Frontal cortex (tissue), 4 donors: ENCODE measurements at places on chromosomes 1 and 21.
A peak's percentile ranks its signal among the peaks of the same experiment; 100 is the strongest.

GRCh38 chr21:39153373-39153772, 29.9 kb downstream of the PSMG1 start:
- no peak for DNase-seq

DNA sequence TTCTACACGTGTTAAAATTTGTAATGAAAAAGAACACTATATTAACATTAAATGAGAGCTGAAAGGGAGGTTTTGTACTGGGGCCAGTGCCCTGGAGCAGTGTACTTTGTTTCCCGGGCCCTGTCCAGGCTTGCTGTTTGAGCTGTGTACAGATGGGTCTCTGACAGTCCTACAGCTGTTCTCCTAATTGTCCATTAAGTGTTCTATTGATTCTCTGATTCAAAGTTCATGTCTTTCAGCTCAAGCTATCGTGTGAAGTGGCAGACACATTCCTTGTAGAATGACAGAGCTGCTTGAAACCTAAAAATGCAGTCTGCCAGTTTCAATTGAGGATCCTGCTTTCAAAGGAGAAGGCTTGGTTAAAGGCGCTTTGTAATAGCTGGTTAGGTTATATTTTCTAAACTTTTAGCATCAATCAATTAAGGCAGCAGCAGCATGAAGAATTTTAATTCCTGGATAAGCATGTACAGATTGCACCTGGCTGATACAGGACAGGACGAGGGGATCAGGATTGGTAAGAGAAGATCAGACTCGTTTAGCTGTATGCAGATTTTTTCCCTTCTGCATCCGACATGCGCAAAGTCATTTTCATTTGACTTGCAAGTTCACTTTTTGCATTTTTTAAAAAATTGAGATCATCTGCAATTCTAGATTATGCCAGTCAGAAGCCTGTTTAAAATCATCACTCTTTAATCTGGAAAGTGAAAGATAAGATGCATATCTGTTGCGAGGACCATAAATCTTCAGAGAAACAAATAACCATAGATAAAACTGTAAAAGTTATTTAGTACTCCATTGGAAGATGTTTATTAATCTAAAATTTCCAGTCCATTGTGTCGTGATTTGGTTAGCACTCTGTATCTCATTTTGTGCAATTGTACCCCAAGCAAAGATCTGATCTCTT, 98.5 kb downstream of the ATG4C start:
- DNase-seq: no peak

DNA sequence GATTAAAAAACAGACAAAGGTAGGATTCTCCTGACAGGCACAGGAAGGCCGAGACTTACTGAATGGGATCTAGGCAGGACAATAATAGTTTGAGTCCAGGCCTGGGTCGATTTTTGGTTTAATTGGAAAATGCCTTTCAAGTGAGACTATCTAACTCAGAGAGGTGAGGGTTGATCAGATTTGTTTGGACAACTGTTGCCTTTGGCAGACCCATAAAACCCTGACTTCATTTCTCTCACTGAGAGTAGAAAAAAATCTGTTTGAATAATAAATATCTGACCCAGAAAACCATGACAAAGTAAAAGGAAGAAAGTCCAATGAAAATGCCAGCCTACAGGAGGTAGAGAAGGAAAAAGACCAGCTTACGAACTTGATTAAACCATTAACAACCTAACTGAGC, 12.3 kb upstream of the SLC30A10 start:
- no peak for DNase-seq

DNA sequence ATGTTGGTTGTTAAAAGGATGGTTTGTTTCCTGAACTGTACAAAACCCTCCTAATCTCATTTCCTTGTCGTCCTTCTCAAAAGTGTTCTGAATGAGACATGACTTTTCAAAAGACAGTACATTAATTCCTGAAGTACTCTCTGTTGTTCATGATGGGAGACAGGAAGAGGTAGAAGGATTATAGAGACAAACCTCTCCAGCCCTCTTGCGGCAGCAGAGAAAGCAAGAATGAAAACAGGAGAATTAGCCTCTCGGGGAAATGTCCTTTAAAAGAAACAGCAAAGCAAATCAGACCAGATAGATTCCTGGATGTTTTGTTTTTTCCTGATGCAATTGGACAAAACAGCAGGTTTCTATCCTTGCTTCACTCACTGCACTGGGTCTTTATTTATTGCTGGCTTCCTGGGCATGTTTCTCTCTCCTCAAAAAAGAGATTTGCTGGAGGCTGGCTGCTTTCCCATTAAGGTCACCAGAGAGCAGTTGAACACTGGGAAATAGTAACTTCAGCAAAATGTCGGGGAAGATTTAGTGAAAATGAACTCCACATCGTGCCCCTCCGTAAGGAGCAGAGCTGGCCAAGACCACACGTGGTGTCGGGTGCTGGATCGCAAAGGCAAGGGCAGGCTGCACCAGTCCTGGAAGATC, 145.8 kb upstream of the SYT6 start:
- DNase-seq: no peak

DNA sequence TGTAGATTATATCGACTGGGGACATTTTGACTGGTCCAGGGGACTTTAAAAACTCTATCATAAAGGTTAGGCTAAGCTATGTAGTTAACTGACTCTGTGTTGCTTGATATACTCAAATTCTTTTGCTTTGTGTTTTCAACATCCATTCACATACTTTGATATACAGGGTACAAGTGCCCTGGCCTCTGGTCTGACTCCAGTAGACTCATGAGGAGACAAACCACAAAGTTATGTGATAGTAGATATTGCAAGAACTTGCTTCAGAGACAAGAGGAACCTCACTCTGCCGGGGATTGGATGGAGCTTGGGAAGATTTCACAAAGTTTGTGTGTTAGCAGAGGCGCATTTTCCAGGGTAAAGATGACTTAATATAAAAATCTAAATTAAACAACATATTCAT, 1.3 kb downstream of the GORAB start:
- no peak for DNase-seq

DNA sequence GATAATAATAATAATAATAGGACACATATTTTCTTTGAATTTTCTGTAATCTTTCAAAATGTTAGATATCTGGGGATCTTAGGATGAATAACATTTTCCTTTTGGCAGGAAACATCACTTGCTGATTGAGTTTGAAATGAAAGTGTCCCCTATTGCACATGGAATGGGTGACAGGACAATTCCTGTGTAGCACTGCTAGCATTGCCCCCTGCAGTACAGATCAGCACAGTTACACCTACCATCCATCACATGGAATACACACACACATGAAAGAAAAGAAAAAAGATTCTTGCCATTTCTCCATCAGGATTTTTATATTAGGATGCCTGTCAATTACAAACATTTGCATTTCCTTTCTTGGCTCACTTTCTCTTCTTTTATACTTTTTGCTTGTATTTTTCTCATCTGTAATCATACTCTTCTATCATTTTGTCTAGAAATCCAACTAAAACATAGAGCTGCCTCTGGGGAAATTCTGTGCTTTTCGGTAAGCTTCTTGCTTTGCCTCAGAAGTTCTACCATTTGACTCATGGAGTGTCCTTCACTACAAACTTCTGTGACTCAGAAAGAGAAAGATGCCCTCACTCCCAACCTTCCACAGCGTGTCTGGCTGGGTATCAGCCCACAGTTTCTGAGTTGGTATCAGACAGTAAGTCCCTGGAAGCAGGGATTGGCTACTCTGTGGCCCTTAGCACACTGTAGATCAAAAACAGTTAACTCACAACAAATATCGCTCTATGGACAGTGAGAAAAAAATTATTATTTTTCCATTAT, 641.2 kb downstream of the PTPRC start:
- DNase-seq: no peak

- no peak for DNase-seq
These were observed 51.8 kb downstream of the SLAMF6 start for GRCh38 chr1:160471253-160471652.

GRCh38 chr1:32219022-32219421, 3.1 kb downstream of the TMEM234 start:
- DNase-seq: no peak

GRCh38 chr1:44631647-44632539, 42.4 kb downstream of the TMEM53 start:
- peak; percentile 89 for DNase-seq

- no peak for DNase-seq
These were observed 19.7 kb upstream of the ATP1B1 start for GRCh38 chr1:169086603-169087455.

DNA sequence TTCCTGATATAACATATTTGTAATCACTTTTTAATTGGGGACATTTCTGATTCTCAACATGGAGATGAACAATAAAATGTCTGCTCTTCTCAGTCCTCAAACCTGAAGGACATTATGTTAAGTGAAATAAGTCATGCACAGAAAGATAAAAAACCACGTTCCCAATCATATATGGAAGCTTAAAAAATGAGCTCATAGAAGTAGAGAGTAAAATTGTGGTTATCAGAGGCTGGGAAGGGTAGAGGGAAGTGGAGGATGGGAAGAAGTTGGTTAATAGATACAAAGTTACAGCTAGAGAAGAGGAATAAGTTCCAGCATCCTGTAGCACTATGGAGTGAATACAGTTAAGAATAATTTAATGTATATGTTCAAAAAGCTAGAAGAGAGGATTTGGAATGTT, 1.5 kb upstream of the CD48 start:
- no peak for DNase-seq

- no peak for DNase-seq
These were observed 75.2 kb upstream of the TARDBP start for GRCh38 chr1:10936998-10937901.

- no peak for DNase-seq
These were observed 12.8 kb downstream of the THEMIS2 start for GRCh38 chr1:27885114-27885528.

DNA sequence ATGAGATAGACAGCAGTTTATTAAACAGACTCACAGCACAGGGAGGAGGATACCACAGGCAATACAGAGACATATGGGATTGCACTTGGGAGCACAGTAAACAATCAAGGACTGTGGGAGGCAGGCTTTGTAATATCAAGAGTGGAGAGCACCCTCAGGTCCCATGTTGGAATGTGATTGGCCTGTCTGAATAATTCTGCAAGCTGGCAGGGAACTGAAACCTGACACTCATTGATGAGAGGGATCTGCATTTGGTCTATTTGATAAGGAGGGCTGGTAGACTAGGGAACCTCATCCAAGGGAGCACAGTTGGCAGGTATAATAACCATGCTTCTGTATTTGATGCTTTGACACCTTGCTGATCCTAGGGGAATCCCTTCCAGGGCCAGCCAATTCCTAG, 69.9 kb upstream of the PRMT6 start:
- no peak for DNase-seq

DNA sequence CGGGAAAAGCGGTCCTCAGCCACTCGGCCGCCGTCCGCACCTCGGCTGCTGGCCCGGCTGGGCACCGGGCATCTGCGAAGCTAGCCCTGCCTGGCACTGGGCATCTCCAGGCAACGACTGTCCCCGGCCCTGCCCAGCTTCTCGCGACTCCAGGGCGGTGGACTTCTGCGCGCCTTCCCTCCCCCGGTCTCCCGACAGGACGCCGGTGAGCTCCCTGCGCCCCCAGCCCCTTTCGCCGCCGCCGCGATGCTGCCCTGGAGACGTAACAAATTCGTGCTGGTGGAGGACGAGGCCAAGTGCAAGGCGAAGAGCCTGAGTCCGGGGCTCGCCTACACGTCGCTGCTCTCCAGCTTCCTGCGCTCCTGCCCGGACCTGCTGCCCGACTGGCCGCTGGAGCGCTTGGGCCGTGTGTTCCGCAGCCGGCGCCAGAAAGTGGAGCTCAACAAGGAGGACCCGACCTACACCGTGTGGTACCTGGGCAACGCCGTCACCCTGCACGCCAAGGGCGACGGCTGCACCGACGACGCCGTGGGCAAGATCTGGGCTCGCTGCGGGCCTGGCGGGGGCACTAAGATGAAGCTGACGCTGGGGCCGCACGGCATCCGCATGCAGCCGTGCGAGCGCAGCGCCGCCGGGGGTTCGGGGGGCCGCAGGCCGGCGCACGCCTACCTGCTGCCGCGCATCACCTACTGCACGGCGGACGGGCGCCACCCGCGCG, 514 bp downstream of the FAM43B start:
- peak; percentile 19 for DNase-seq

- no peak for DNase-seq
These were observed 2.8 kb downstream of the RFX5 start for GRCh38 chr1:151344291-151344690.

DNA sequence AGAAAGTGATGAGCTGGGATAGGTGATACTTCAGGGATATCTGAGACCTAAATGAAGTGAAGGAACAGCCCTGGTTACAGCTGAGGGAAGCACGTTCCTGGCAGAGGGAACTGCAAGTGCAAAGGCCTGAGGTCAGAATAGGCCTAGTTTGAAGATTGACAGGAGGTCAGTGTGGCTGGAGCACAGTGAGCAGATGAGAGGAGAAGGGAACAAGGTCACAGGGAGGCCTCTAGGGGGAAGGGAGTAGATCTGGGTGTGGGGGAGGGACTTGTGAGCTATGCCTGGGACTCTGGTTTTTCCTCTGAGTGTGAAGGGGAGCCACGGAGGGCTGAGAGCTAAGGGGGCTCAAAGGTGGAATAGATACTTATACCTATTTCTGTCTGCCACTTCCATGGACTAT, 736.4 kb downstream of the MATN1 start:
- no peak for DNase-seq

DNA sequence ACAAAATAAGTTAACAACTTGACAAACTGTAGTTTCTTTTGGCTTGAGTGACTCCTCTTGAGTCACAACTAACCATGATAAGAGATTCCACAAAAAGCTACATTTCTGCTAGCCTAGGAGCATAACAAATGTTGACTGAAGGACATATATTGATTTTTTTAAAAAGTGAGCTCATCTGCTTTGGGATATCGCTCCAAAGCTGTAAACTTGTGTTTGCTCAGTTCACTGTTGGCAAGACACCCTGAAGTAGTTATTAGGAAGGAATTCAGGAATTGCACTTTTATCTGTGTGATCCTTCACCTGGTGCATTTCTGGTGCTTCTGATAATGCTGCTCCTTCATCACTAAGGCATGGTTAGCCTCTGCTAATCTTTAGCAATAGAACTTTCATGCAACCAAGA, 23.7 kb downstream of the RWDD3 start:
- no peak for DNase-seq
